ENCODE measurements at places on chromosomes 6 and 20.

GRCh38 chr6:5174756-5175549 lies 85.8 kb downstream of the LYRM4 start:
- no peak for DNase-seq

- no peak for DNase-seq
Observed at GRCh38 chr6:68182386-68182785, 452.7 kb upstream of the ADGRB3 start.

GRCh38 chr20:39849664-39850063 lies 839.4 kb downstream of the MAFB start:
- DNase-seq: no peak

GRCh38 chr6:79240509-79240908 lies 6.0 kb upstream of the HMGN3 start:
- no peak for DNase-seq

DNA sequence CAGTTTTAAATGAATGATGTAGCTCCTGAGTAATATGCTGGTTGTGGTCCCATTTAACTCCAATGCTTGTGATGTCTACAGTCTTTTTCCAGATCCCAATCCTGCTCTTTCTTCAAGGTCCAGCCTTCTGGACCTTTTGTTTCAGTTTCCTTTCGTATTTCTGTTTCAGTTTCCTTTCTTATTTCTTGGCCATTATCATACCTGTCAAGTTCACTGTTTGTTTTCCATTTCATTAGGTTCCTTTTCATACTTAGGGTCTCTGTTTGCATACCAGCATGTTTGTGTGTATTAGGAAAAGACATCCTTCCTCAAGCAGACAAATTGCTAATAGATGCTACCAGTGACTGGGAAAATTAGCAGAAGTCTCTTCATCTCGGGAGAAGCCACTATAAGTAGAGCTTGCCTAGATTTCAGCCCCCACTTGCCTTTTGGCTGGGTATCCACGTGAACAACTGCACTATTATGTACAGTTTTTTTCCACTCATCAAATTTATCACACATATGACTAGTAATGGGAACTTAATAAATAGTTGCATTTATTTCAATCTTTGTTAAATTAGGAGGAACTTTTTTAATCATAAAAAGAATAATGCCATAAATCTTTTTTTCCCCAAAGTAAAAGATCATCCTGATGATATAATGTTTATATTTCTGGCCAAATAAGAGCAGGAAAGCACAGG lies 583.4 kb downstream of the BCKDHB start:
- DNase-seq: no peak

Measured in cerebellar nuclear complex (tissue), 1 donor.